Natural killer cell treated with Interleukin-12 subunit alpha and Interleukin-12 subunit beta and Interleukin-15 and Interleukin-18, amount 100 ng/mL, for 72 hours (primary cell): ENCODE measurements at places on chromosomes 16 and 17. TPM values are rescaled to one million over a fixed set of nuclear protein-coding genes. Genes with fewer than 3 reads are reported as not detected.
A peak's percentile ranks its signal among the peaks of the same experiment; 100 is the strongest.

Gene MYCBPAP
- 1.1 TPM for total RNA-seq

Gene FADS6
- not detected for total RNA-seq

Gene SPAG5
- 198 TPM for total RNA-seq

Gene METRN
- 21.0 TPM for total RNA-seq

Gene IL21R
- total RNA-seq = 64.4 TPM

Gene SYT17
- total RNA-seq = not detected

Gene CIAO3
- total RNA-seq = 54.0 TPM

Gene KCNH4
- total RNA-seq = 2.5 TPM

DNA sequence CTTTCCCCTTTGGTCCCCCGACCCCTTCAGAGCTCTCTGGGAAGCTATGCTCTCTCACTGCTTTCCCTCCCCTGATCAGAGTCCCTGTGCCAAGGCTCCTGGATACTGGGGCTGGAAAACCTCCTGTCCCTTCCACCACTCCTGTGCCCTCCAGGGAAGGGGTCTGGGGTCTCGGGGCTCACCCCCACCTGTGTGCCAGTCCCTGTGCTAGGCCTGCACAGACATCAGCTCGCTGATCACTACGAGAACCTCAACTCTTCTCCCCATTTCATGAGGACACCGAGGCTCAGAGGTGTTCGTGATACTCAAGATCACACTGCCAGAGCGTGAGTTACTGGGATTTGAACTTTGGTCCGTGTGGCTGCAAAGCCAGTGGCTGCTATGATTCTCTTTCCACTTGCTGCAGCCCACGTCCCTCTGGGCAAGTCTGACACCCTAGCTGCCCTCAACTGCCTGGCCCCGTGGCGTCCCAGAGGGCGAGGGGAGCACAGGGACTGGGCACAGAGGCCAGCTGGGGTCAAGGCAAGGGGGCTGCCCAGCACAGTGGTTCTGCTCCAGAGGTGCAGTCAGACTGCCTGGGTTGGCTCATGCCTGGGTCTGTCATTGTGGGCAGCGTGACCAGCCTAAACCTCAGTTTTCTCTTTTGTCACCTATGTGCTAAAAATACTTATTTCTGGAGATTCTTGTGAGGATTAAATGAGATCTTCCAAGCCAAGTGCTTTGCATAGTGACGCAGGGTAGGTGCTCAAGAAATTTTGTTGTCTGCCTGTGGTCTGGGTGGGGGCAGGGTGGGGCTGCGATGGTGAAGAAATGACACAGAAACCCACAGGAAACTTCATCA lies 43.8 kb upstream of the TOB1 start:
- peaks cover 8% of the 10 kb centered on the region for H3K27me3 ChIP-seq
- DNase-seq = no peak
- peak overlapping the region; percentile 45 for H3K4me3 ChIP-seq
- H3K4me1 ChIP-seq = peaks cover 37% of the 10 kb centered on the region
- H3K27ac ChIP-seq = peak overlapping the region; percentile 60

- peaks cover 11% of the 10 kb centered on the region for H3K4me1 ChIP-seq
- no peak overlapping the region for H3K27ac ChIP-seq
- no peaks in the 10 kb centered on the region for H3K36me3 ChIP-seq
Observed at GRCh38 chr16:73047221-73047535, 750 bp downstream of the ZFHX3 start.

- no peaks in the 10 kb centered on the region for H3K27me3 ChIP-seq
- H3K27ac ChIP-seq = no peak overlapping the region
- no peak for DNase-seq
- no peaks in the 10 kb centered on the region for H3K4me1 ChIP-seq
- no peaks in the 10 kb centered on the region for H3K36me3 ChIP-seq
Observed at GRCh38 chr17:54932711-54933110, 32.1 kb downstream of the TOM1L1 start.

DNA sequence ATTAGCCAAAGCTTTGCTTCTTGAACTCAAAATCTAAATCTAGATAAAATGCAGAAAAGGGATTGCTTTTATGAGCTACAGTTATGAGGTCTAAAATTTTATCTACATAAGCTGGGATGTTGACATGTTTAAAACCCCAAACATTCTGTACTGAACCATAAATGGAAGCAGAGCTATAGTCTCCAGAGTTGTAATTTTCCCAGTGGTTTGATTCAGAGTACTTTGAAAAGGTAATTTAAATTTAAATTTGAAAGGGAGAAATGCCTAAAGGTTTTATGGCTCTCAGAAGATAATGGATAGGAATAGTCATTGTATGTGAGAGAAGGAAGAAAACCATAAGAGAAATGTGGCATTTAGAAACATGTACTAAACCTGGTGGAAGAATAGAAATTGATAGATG lies 163.2 kb downstream of the PPM1E start:
- H3K27ac ChIP-seq = no peak overlapping the region
- no peak overlapping the region for H3K4me3 ChIP-seq

GRCh38 chr17:76700617-76701470 lies 9.9 kb downstream of the MXRA7 start:
- peak; percentile 44 for DNase-seq
- H3K27ac ChIP-seq = peak overlapping the region; percentile 75
- H3K4me3 ChIP-seq = peak overlapping the region; percentile 72
- H3K4me1 ChIP-seq = peaks cover 9% of the 10 kb centered on the region
- H3K27me3 ChIP-seq = no peaks in the 10 kb centered on the region

DNA sequence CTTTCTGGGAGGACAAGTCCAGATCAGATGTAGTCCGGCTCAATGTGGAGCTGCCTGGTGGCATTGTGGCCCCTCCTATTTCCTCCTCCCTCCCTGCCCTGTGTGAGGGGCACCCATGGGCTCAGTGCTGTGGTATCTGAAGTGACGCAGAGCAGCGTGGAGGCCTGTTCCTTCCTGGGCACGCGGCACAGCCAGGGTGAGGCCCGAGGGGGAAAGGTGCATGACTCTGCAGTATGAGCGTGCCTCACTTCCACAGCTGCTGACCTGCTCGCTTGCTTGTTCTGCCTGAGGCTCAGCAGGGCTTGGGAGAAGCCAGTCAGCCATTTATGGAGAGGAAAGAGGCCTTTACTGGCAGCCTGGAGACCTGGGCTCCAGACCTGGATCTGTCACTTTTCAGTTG lies 11.7 kb downstream of the TMEM238L start:
- H3K27me3 ChIP-seq = peaks cover 2% of the 10 kb centered on the region
- H3K36me3 ChIP-seq = no peaks in the 10 kb centered on the region
- H3K27ac ChIP-seq = no peak overlapping the region

DNA sequence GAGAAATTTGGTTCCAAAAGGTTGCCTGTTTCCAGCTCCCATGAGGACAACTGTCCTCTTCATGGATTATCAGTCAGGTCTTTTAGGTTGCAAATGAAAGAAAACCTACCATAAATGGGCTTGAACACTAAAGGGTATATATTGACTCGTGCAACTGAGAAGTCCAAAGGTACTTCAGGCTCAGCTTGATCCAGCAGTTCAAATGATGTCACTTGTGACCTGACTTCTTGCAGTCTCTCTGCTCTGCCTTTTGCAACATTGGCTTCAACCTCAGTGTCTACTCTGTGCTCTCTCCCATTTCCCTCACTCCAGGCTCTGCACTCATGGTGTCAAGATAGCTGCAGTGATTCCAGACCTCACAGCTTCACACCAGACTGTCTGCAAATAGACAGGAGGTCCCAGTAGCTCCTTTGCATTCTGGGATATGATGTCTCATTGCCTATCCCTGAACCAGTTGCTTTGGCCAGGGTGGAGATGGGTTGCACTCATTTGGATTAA lies 5.5 kb upstream of the CALB2 start:
- no peak overlapping the region for H3K4me3 ChIP-seq
- H3K4me1 ChIP-seq = no peaks in the 10 kb centered on the region
- no peaks in the 10 kb centered on the region for H3K36me3 ChIP-seq
- H3K27me3 ChIP-seq = peaks cover 23% of the 10 kb centered on the region

DNA sequence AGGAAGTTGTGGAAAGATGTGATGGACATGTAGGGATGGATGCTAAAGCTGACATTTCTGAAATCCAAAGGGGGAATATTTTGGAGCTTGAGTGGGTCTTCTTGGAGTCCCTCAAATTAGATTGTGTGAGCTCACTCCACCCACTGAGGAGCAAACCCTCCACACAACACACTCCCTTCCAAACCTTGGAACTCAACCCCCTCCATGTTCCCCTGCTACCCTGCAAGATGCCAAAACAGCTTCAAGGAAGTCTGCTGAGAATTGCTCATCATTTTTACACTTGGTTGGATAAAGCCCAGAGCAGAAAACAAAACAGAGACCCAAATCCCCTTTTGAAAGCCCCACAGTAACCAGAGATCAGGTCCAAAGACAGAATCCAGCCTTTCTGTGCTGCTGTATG lies 103.3 kb upstream of the ERCC4 start:
- no peaks in the 10 kb centered on the region for H3K4me1 ChIP-seq
- H3K36me3 ChIP-seq = no peaks in the 10 kb centered on the region
- no peak for DNase-seq
- no peak overlapping the region for H3K27ac ChIP-seq
- H3K4me3 ChIP-seq = no peak overlapping the region

GRCh38 chr16:67779256-67780014 lies 26.9 kb downstream of the RANBP10 start:
- H3K27me3 ChIP-seq = no peaks in the 10 kb centered on the region
- H3K27ac ChIP-seq = no peak overlapping the region
- no peak overlapping the region for H3K4me3 ChIP-seq

DNA sequence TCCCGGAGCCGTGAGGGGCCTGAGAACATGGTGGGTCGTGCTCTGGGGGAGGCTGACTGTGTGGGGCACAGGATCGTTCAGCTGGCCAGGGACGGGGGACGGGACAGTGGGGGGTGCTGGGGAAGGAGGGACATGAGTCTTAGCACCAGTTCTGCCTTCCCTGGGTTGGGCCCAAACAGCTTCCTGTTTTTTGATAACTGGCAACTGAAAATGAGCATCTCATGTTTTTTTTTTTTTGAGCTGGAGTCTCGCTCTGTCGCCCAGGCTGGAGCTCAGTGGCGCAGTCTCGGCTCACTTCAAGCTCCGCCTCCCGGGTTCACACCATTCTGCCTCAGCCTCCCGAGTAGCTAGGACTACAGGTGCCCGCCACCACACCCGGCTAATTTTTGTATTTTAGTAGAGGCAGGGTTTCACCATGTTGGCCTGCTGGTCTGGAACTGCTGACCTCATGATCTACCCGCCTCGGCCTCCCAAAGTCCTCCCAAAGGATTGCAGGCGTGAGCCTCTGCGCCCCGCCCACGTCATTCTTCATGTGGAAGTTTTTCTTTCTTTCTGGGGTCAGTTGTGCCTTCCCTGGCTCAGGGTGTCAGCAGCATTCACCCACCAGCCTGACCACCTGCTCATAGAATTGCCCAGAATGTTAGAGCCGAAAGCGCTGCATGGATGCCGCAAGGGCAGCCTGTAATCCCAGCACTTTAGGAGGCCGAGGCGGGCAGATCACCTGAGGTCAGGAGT lies 6.4 kb downstream of the ASPSCR1 start:
- DNase-seq = no peak
- peaks cover 21% of the 10 kb centered on the region for H3K4me1 ChIP-seq
- H3K27me3 ChIP-seq = no peaks in the 10 kb centered on the region
- H3K4me3 ChIP-seq = no peak overlapping the region
- H3K36me3 ChIP-seq = peaks cover 4% of the 10 kb centered on the region

GRCh38 chr17:17345294-17345597 lies 42.1 kb downstream of the NT5M start:
- no peaks in the 10 kb centered on the region for H3K36me3 ChIP-seq
- no peaks in the 10 kb centered on the region for H3K4me1 ChIP-seq
- no peak overlapping the region for H3K27ac ChIP-seq
- H3K4me3 ChIP-seq = no peak overlapping the region
- no peak for DNase-seq
- H3K27me3 ChIP-seq = no peaks in the 10 kb centered on the region

- H3K4me1 ChIP-seq = no peaks in the 10 kb centered on the region
- no peaks in the 10 kb centered on the region for H3K27me3 ChIP-seq
- H3K36me3 ChIP-seq = no peaks in the 10 kb centered on the region
- no peak for DNase-seq
- no peak overlapping the region for H3K4me3 ChIP-seq
Observed at GRCh38 chr17:70493277-70493874, 324.0 kb downstream of the KCNJ2 start.

DNA sequence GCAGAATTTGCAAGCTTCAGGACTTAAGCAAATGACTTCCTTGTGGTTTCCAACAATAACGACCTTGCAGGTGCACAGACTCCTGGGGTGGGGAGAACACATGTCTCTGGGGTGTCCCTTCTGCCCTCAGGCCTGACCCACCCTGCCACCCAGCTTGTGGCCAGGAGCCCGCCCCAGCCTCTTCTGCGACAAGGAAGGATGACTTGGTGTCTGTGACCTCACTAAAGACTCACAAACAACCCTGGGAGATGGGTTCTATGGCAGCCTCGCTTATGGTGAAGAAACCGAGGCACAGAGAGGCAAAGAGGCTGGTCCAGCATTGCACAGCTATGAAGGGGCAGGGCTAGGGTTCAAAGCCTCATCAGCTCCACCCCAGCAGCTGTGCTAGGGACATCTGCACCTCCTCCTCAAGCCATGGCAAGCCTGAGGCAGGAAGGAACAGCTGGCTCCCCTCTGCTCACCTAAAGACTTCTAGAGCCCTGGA lies 2.6 kb downstream of the ATP2A3 start:
- H3K4me1 ChIP-seq = peaks cover 54% of the 10 kb centered on the region
- peak overlapping the region; percentile 76 for H3K27ac ChIP-seq
- H3K27me3 ChIP-seq = no peaks in the 10 kb centered on the region
- no peak for DNase-seq
- H3K36me3 ChIP-seq = no peaks in the 10 kb centered on the region

GRCh38 chr17:44398692-44399691 lies 9.5 kb upstream of the ITGA2B start:
- H3K4me1 ChIP-seq = peaks cover 12% of the 10 kb centered on the region
- H3K27ac ChIP-seq = no peak overlapping the region
- H3K36me3 ChIP-seq = peaks cover 13% of the 10 kb centered on the region
- DNase-seq = no peak
- H3K4me3 ChIP-seq = no peak overlapping the region

GRCh38 chr17:4215882-4216570 lies 47.8 kb downstream of the ANKFY1 start:
- no peak for DNase-seq
- peak overlapping the region; percentile 3 for H3K27ac ChIP-seq
- peaks cover 5% of the 10 kb centered on the region for H3K36me3 ChIP-seq
- H3K4me1 ChIP-seq = peaks cover 7% of the 10 kb centered on the region
- H3K4me3 ChIP-seq = no peak overlapping the region

- no peaks in the 10 kb centered on the region for H3K36me3 ChIP-seq
- no peaks in the 10 kb centered on the region for H3K27me3 ChIP-seq
- no peak for DNase-seq
Observed at GRCh38 chr16:3798838-3799237, 81.5 kb upstream of the TRAP1 start.

GRCh38 chr16:50478773-50479149 lies 69.4 kb upstream of the NKD1 start:
- peaks cover 20% of the 10 kb centered on the region for H3K27me3 ChIP-seq
- no peak for DNase-seq
- no peak overlapping the region for H3K27ac ChIP-seq
- no peaks in the 10 kb centered on the region for H3K36me3 ChIP-seq
- H3K4me1 ChIP-seq = peaks cover 2% of the 10 kb centered on the region

GRCh38 chr16:49498264-49498663 lies 124.7 kb downstream of the C16orf78 start:
- no peaks in the 10 kb centered on the region for H3K36me3 ChIP-seq
- no peaks in the 10 kb centered on the region for H3K27me3 ChIP-seq
- no peak overlapping the region for H3K4me3 ChIP-seq
- peaks cover 12% of the 10 kb centered on the region for H3K4me1 ChIP-seq
- no peak for DNase-seq
- no peak overlapping the region for H3K27ac ChIP-seq
